ENCODE measurements at places on chromosomes 13 and 19. TPM values are rescaled to one million over a fixed set of nuclear protein-coding genes. Genes with fewer than 3 reads are reported as not detected.

C2CD4C gene
- 0.96 TPM for total RNA-seq

RETN gene
- not detected for total RNA-seq

GRCh38 chr13:30394751-30395191, 27.5 kb upstream of the UBE2L5 start:
- H3K4me1 ChIP-seq, result no peaks in the 10 kb centered on the region
- no peaks in the 10 kb centered on the region for H3K36me3 ChIP-seq
- peak overlapping the region; percentile 44 for H3K4me3 ChIP-seq
- no peak for DNase-seq

- no peak overlapping the region for H3K27ac ChIP-seq
- H3K36me3 ChIP-seq, result no peaks in the 10 kb centered on the region
- H3K4me1 ChIP-seq, result peaks cover 18% of the 10 kb centered on the region
Observed at GRCh38 chr19:3603121-3603811, 3.4 kb downstream of the TBXA2R start.

DNA sequence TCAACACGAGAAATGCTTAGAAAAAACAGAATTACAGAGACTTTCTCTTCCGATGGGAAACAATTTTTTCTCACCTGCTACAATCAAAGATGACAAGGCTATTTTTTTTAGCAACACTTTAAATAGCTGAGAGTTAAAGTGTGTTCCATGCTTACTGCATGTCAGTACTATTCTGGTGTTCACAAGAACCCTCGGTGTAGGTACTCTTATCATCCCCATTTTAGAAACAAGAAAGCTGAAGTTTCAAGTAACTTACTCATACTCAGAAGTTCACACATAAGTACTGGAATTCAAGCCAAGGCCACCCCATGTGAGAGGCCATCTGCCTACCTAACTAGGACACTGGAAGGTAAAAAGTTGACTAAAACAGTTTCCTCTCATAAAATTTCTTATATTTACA, 9.0 kb upstream of the TNFRSF19 start:
- DNase-seq, result no peak
- H3K36me3 ChIP-seq, result no peaks in the 10 kb centered on the region
- H3K4me1 ChIP-seq, result no peaks in the 10 kb centered on the region
- H3K4me3 ChIP-seq, result no peak overlapping the region
- H3K27me3 ChIP-seq, result no peaks in the 10 kb centered on the region

DNA sequence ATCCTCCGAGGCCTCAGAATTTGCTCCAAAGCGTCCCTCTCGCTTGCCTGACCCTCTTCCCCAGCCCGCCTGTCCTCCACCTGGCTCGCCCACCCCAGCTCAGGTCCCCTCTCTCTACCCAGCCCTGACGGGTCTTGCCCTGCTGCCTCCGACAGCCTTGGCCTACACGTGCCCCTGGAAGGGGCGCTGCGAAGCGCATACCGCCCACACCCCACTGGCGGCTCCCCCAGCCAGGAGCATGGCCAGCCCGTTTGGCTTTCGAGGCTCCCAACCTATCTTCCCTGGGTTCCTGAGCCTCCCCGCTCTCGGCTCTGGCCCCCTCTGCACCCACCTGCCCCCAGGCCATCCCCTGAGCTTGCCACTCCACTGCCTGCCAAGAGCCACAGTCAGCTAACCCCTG, 4.5 kb downstream of the XAB2 start:
- H3K27me3 ChIP-seq, result no peaks in the 10 kb centered on the region
- no peak overlapping the region for H3K27ac ChIP-seq
- H3K4me3 ChIP-seq, result no peak overlapping the region
- H3K4me1 ChIP-seq, result peaks cover 8% of the 10 kb centered on the region

All from colonic mucosa (tissue), 4 donors.